SJCRH30 (cell line): ENCODE measurements at places on chromosomes 4 and X.

GRCh38 chrX:29687687-29688086, 527.7 kb upstream of the MAGEB2 start:
- DNase-seq = no peak

GRCh38 chr4:178752954-178753525, 1310.8 kb upstream of the AGA start:
- DNase-seq = no peak

DNA sequence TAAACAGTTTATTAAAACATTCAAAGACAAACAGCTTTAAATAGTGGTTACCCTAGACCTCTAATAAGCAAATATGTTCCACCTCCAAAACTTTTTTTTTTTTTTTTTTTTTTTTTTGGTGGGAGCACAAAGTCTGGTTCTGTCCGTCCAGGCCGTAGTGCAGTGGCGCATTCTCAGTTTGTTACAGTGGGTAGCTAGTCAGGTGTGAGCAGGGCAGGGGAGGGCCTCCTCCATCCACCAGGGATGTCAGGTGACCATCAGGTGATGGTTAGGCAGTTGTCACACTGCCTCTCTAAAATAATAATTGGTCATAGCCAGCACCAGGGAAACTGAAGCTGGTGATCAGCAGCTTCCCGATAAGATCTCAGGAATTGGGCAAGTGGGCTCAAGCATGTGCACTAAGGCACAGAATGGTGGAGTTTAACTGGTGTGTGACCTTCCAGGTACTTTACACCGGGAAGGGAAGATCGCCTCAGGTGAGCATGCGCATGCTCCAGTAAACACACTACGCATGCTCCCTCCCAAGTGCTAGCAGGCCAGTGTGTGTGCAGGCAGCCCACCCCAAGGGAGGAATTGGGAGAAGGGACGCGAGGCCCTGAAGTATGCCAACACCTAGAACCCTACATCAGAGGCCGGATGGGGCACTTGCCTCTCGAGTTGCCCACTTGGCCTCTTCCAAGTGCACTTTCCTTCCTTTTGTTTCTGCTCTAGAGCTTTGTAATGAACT, 27.2 kb downstream of the TNIP2 start:
- DNase-seq = no peak

GRCh38 chrX:10043386-10043785, 76.2 kb downstream of the CLDN34 start:
- DNase-seq = no peak

DNA sequence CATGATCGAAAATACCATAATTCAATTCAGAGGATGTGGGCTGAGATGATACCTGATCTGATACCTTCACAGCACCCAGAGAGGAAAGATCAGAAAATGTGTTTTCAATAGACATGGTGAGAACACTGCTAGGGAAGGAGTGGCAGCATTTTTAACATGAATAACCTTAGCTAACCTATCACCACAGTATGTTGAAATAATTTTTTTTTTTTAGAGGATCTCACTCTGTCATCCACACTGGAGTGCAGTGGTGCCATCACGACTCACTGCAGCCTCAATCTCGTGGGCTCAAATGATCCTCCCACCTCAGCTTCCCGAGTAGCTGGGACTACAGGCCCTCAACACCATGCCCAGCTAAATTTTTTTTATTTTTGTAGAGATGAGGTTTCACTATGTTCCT, 90.5 kb upstream of the RAPGEF2 start:
- no peak for DNase-seq

DNA sequence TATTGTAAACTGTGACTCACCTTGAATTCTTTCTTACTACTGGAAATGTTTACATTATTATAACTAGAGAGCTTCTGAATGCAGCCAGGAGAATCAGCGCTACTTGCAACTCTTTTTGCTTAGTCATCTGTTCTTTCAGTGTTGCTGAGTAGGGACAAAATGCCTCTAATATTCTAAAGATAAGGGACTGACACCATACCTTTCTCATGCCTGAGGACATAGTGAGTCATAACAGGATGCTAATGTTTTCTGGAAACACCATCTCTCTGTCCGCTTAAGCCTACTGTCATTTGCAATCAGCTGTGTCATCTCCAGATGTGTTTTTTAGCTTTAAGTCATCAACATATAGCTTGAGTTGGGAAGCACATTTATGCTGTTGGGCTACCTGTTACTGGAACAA, 108.3 kb downstream of the QRFPR start:
- no peak for DNase-seq

DNA sequence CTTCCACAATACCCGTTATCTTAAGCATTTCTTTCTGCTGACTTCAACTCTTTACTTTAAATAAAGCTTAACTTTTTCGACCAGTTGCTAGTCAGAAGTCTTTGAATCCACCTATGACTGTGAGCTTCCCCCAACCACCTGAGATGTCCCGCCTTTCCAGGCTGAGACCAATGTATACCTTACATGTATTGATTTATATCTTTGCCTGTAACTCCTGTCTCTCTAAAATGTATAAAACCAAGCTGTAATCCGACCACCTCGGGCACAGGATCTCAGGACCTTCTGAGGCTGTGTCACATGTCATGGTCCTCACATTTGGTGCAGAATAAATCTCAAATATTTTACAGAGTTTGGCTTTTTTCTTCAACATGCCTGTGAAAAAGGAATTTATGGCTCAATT, 2.9 kb upstream of the TMEM164 start:
- no peak for DNase-seq

DNA sequence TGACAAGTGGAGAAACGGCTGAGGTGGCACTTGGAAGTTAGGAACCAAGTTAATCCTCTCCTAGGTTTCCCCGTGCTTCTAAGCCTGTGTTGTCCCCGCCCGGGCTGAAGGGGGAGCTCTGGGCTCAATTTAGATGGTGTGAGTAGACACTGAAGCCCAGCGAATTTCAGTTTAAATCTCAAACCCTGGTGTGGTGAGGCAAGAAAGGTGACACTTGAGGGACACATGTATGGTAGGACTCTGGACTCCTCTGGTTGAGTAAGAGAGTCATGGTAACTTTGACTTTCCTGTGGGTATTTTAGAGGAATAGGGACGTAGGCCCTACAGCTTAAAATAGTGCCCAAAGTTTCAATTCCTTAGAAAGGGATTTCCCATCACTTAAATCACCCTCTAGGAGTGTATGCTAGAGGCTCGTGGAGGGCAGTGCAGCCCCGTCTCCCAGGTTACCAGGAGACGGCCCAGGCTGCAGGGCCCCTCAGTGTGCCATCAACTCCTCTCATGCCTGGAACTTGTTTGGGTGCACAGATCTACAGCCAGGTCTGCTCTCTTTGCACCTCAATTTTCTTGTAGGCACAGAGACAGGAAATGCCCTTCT, 24.0 kb downstream of the HAND2 start:
- DNase-seq = no peak

- DNase-seq = no peak
Observed at GRCh38 chr4:76488888-76489685, 54.1 kb downstream of the SHROOM3 start.

DNA sequence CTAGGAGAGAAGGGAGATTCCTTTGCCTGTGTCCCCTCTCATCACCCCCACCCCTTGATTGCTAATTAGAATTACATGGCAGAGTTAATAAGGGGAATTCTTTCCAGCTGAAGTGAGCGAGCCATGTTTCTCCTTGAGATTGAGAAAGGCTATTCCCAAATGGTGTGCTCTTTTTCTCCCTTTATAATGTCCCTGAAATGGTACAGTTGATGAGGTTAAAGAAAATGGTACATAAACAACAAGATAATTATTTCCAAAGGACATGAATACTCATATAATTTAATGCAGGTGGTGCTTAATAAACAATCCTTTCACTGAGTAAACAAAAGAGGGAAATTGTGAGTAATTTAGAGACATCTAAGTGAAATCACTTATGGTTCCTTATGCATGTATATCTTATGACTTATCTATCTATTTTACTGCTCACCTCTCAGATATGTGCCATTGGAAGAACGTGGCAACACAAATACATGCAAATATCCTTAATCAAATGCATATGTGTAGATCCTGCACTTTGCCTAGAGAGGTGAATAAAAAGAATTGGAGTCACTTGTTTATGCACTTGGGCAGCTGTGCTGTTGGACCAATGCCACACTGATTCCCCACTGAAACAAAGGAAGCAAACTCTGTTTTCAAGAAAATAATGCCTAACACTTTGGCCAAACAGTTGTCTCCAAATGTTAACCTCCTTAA, 106.6 kb upstream of the WDR44 start:
- peak; percentile 72 for DNase-seq

- peak; percentile 15 for DNase-seq
Observed at GRCh38 chrX:46327566-46328115, 217.6 kb downstream of the ZNF674 start.

- no peak for DNase-seq
Observed at GRCh38 chrX:20116087-20116576, 575 bp downstream of the MAP7D2 start.

- DNase-seq = peak; percentile 26
Observed at GRCh38 chr4:25184056-25184455, 23.8 kb upstream of the SEPSECS start.

DNA sequence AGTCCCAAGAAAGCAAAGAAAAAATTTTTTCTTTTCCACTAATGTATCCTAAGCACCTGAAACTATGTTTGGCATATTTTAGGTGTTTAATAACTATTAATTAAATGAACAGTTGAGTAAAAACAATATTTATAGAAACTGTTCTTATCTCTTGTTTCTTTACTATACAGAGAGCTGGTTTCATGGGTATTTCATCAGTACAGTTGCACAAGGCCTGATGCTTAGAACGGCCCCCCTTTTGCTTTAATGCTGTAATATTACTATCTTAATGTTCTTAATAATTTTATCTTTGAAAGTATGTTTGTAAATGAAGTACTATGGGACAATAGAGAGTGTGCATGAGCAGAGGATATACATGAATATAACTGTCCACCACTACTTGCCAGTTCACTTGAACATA, 479.1 kb upstream of the SLIT2 start:
- no peak for DNase-seq

DNA sequence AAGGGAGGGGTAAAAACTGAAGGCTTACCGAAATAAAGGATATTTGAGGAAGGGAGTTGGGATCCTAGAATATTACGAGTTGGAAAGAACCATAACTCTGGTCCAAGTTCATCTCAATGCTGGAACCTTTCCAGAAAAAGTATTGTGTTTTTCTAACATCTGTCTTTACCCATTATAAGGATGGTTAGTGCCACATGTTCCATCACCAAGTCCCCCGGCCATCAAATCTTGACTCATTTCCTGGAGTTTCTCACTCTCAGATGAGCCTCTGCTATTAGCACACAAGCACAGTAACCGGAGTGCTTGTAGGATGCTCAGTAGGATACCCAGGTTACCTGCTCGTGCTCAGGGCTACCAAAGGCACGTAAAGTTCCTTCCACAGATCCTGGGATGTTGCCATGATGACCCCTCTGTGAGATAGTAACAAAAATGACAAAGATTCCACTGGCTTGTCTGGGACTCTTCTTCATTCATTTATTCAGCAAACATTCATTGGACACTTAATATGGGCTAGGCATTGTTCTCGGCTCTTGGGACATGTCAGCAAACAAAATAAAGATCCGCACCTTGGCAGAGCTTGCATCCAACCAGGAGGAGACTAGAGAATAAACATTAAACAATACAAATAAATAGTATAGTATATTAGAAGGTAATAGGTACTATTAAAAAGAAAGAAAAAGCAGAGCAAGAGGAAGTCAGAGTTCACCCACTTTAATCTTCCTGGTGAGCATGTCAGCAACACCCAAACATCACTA, 36.3 kb downstream of the PKD2 start:
- DNase-seq = no peak

GRCh38 chr4:113409181-113409580, 352.4 kb downstream of the CAMK2D start:
- no peak for DNase-seq

DNA sequence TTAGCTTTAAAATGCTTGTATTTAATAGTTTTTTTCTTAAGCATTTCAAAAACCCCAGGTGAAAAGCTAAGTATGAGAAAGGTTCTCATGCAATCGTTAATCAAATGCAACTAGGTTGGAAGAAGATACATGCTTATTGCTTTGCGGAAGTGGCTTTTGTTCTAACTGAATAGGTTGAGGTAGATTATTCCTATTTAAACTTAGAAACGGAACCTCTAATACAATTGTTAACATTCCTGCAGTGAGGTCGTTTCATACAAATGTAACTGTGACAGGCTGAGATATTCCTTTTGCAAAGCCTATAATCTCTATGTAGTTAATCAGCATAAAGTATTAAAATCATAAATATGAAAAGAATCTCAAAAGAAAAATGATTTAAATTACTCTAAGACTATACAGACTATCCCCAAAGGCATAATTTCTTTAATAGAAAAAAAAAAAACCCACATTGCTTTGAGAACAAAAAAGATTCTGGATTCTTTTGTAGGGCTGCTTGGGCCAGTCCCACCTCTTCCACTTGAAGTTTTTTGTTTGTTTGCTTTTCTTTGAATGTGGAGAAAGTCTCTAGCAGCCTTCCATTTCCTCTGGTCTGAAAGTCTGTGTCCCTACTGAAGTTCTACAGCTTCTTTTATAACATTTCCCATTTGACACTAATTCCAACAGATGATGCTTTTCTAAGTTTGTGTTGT, 25.6 kb upstream of the SORBS2 start:
- no peak for DNase-seq
